ENCODE measurements at places on chromosomes 4 and X.

DNA sequence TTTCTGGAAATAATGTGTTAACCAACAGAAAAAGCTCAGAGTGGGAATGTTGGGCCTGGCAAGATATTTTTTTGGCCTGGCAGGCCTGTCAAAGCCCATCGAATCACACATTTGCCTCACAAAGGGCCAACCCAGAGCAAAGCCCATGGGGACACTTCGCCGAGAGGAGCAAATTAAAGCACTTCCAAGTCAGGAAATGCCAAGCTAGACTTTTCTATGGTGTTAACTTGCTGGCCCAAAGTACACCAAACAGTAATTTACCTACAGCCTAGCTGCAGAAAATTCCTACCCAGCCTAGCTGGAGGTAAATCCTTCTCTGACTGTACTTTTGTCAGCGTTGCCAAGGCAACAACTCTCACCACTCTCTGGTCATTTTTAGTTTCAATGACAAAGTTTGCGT lies 288.6 kb upstream of the LDB2 start:
- DNase-seq = no peak

GRCh38 chr4:94305466-94306225 lies 37.0 kb downstream of the HPGDS start:
- DNase-seq = no peak

DNA sequence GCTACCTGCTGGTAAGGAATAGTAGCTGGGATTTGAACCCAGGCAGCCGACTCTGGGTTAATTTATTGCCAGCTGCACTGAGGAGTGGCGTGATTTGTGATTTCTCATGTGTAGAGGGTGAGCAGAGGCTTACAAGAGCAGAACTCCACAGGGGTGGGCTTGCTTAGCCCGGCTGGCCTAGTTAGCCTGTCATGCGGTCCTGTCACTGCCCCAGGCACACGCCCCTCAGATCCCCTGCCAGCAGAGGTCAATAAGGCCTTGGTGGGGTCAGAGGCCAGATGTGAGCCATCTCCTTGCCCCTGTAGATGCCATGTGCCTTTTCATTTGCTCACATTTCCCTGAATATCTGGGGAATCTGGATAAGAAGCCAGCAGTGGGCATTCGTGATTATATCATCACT lies 13.4 kb downstream of the NSDHL start:
- DNase-seq = no peak

GRCh38 chr4:185071236-185071811 lies 53.0 kb downstream of the HELT start:
- no peak for DNase-seq

DNA sequence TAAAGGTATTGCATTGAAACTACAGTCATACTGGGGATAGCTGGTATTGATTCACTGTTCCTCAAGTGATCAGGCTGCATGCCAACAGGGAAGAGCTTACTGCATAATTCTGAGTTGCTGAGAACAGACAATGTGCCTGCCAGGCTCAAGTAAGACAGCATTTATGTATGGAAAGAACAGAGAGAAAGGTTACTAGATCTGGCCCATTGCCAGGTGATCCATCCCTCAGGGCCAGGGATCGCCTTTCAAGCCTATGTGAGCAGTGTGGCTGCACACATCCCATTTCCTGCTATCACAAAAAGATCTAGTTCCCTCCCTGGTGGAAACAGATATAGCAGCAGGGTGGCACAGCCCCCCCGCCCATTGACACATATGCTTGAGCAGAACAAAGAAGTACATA lies 254.0 kb downstream of the TMA16 start:
- no peak for DNase-seq

GRCh38 chr4:610411-611261 lies 14.7 kb upstream of the PDE6B start:
- no peak for DNase-seq

Data from smooth muscle cell of the brain vasculature (primary cell).